ENCODE measurements at places on chromosomes 4 and X. TPM values are rescaled to one million over a fixed set of nuclear protein-coding genes. Genes with fewer than 3 reads are reported as not detected.

Gene L1CAM
- total RNA-seq: 133 TPM

DNA sequence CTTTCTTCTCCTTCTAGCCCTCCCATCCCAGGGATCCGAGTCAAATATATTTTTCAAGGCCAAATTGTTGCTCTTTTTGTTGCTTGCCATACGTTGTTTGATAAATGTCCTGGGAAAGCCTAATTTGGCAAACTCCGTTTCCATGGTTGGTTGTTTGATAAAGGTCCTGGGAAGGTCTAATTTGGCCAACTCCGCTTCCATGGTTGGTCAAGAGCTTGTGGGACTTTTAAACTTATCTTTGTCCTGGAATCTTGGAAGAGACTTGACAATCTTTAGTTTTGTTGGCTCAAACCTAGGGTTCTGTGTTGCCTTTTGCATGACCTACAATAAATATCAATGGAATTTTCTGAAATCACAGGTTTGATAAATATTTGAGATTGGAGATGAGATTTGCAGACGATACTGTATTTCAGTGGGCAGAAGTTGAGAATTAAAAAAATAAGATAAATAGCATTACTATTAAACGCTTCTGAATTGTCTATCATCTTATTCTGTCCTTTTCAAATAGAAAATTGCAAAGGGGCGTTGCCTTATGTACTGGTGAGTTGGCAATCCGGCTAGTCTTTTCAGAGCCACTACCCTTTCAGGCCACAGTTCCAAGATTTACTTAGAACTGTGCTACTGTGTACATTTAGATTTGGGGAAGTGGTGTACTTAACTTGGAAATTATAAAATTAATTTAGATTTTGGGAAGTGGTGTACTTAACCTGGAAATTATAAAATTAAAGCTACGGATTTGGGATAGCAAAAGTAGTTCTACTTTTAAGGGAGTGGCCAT, 804 bp downstream of the OSTC start:
- DNase-seq: peak; percentile 1
- H3K27me3 ChIP-seq: no peaks in the 10 kb centered on the region
- peak overlapping the region; percentile 96 for H3K27ac ChIP-seq
- peaks cover 20% of the 10 kb centered on the region for H3K4me1 ChIP-seq

Gene NDST4
- 1.3 TPM for total RNA-seq

DNA sequence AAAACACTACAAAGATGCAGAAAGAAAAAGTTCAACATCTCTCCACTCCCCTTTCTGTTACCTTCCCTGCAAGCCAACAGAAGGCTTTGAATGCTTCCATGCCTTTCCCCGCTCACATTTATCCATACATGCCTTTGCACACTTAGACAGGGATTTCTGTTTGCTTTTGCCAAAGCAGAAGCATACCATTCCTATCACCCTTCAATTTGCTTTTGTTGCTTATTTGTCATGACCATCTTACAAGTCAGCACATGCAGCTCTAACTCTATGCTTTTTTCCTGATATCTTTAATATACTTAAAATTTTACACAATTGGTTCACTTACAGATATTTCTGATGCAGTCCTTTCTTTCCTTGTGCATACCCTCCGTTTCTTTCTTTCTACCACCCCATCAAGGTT, 169.6 kb downstream of the CORIN start:
- no peaks in the 10 kb centered on the region for H3K4me1 ChIP-seq
- no peak overlapping the region for H3K27ac ChIP-seq
- H3K4me3 ChIP-seq: no peak overlapping the region
- peaks cover 11% of the 10 kb centered on the region for H3K27me3 ChIP-seq
- no peak for DNase-seq
- H3K36me3 ChIP-seq: no peaks in the 10 kb centered on the region

DNA sequence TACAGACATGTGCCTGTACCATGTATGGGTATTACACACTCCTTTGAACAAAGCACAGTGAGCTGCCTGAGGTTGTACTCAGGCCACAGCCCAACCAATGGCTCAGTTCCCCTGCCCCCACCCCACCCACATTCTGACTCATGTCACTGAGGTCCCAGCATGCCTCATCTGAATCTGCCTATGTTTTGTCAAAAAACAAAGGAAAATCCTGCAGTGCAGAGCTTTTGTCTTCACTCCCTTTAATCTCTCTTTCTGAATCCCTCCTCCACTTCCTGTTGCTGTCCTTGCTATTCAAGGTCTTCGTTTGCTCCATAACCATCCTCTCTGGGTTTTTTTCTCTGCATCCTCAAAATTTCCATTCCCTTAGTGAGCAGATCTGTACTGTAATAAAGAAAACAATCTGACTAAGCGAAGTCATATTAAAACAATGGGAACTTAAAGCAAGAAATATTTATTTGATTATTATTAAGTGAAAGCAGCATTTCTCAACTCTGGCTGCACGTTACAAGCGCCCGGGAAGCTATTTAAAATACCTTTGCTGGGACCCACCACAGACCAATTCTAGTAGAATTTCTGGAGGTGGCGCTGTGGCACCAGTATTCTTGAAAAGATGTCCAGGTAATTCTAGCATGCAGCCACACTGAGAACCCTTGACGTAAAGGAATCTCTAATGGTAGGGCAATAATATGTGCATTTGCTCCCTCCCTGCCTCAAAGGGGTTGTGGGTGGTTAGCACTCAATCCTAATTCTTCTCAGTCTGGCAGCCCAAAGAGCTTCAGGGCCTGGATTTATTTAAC, 8.7 kb downstream of the GUCY2F start:
- H3K36me3 ChIP-seq: no peaks in the 10 kb centered on the region
- H3K4me3 ChIP-seq: peak overlapping the region; percentile 0
- H3K27me3 ChIP-seq: no peaks in the 10 kb centered on the region
- peaks cover 18% of the 10 kb centered on the region for H3K4me1 ChIP-seq
- no peak overlapping the region for H3K27ac ChIP-seq

DNA sequence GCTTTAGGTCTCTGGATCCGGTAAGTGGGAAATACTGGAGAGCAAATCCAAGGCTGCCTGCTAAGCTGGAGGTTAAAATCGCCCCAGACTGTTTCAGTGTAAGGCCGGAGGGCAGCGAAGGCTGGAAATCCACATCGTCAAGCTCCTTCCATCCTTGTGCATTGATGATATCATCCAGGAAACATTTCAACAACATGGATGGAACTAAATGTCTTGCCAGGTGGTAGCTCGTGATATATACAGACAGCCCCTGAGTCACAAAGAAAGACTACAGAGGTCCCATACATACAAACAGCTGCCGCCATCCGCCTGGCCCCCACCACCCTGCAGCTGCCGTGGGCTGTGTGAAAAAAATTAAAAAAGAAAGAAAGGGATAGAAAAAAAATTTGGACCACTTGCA, 148.9 kb upstream of the RBPJ start:
- H3K27me3 ChIP-seq: no peaks in the 10 kb centered on the region
- H3K27ac ChIP-seq: peak overlapping the region; percentile 62
- no peaks in the 10 kb centered on the region for H3K36me3 ChIP-seq

Gene IL1RAPL1
- total RNA-seq: 2.7 TPM

Gene TMEM187
- 8.0 TPM for total RNA-seq

- H3K4me1 ChIP-seq: peaks cover 20% of the 10 kb centered on the region
- DNase-seq: no peak
- no peak overlapping the region for H3K27ac ChIP-seq
- no peaks in the 10 kb centered on the region for H3K27me3 ChIP-seq
- no peak overlapping the region for H3K4me3 ChIP-seq
These were observed 75.8 kb downstream of the STIM2 start for GRCh38 chr4:26936284-26937065.

DNA sequence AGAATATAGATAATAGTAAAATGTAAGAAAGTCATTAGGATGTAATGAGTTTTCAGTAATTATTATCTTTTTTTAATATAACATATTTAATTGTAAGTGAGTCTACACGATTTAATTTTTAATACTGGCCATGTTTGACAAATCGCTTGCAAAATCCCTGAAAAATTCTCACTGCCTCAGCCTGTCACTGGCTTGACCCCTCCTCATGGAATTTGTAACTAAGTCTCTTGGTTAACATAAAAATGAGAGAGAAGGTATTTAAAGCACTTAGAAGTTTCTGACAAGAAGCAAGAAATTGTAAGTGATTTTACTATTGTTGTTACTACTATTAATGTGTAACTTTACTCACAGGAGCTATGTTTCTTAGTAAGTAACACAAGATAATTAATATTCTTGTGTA, 237.9 kb upstream of the GK2 start:
- H3K4me1 ChIP-seq: no peaks in the 10 kb centered on the region
- DNase-seq: no peak
- no peaks in the 10 kb centered on the region for H3K27me3 ChIP-seq

Gene SOX3
- 205 TPM for total RNA-seq

Gene EDA
- 2.5 TPM for total RNA-seq

Gene HSFX4
- total RNA-seq: not detected

DNA sequence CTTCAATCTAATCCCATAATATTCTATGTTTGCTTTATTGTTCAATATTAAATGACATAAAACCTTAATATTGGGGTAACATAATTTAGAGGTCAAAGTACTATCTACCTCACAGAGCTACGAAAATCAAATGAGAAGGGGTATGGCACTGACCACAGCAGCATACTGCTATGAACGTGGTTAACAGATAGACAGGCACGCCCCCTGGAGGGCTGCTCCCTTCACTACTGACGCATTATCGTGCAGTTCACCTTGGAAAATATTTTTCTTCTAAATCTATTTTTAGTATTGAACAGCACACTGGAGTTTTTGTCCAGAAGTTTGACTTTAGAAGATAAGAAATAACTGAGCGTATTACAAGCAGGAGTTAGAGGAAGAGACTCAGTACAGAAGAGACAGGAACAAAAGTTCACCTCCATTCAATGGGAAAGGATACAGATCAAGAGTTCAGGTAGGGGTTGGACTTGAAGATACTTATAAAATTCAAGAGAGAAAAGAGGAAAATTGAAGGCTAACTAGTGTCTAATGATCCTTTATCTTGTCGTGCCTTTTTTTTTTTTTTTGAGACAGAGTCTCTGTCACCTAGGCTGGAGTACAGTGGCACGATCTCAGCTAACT, 22.7 kb downstream of the MAP9 start:
- no peaks in the 10 kb centered on the region for H3K27me3 ChIP-seq
- no peak overlapping the region for H3K27ac ChIP-seq
- H3K36me3 ChIP-seq: no peaks in the 10 kb centered on the region
- H3K4me1 ChIP-seq: no peaks in the 10 kb centered on the region

Gene RHOXF2
- total RNA-seq: not detected

DNA sequence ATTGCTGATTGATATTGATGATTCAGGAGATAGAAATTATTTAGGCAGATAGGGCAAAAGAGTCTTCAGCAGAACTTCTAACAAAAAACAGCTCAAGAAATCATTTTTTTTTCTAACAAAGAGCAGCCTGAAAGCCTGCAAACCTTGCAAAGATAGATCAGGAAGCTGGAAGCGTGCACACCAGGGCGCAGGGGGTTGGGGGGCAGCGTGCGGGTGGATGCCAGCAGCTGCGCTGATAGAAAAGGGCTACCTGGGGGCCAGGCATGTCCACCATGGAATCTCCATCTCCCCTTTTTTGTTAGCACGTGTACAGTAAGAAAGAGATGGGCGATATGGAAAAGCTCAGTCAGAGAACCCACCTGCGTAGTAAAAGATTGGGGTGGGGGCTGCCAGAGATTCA, 1.7 kb upstream of the CCDC110 start:
- H3K4me3 ChIP-seq: peak overlapping the region; percentile 57
- H3K36me3 ChIP-seq: no peaks in the 10 kb centered on the region
- no peak for DNase-seq
- no peak overlapping the region for H3K27ac ChIP-seq
- H3K27me3 ChIP-seq: peaks cover 37% of the 10 kb centered on the region
- peaks cover 9% of the 10 kb centered on the region for H3K4me1 ChIP-seq

Gene SMIM31
- total RNA-seq: not detected

DNA sequence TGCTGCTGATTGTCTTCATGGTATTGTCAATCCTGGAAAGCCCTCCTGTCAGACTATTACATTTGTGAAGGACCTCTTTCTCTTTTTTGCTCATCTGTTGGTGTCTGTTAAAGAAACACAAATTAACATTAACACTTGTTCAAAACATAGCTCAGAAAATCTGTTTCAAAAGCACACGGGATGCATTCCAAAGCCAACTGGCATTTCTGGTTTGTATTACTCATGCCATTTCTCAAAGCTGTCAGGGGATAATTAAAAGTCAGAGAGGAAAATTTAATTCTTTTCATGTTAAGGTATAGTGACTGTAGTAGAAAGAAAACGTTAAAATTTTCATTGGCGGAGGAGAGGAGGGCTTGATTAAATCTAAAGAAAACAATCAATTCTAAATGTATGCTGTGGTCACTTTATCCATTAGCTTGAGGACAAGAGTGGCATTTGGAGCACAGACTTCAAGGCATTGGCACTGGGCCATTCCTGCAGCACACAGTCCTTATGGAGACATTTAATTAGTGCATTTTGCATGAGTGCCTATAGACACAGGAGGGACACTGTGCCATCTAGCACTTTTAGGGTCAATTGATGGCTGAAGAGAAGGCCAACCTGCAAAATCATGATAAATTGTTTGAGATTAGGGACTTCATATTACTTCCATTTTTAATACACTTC, 21.2 kb upstream of the GLRA2 start:
- H3K27ac ChIP-seq: no peak overlapping the region
- no peaks in the 10 kb centered on the region for H3K36me3 ChIP-seq
- H3K27me3 ChIP-seq: no peaks in the 10 kb centered on the region
- no peak for DNase-seq
- H3K4me3 ChIP-seq: no peak overlapping the region

Gene IL2RG
- total RNA-seq: not detected

Gene BMX
- not detected for total RNA-seq

Gene FATE1
- total RNA-seq: not detected

DNA sequence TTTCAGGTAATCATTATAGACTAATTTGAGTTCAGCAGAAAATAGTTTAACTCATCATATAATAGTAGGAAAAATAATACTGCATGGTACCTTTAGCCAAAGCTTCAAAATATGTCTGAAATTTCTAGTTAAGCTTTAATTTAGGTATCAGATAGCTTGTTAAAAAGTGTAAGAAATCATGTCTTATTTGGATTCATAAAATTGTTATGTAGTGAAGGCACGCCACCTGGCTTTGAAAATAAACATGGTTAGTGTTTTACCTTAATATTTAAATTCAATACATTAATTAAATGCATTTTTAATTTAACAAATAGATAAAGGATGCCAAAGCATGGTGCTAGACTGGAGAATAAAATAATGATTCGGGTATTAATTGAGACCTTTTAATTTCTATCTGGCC, 211.4 kb downstream of the FSTL5 start:
- H3K36me3 ChIP-seq: peaks cover 4% of the 10 kb centered on the region
- H3K4me1 ChIP-seq: peaks cover 4% of the 10 kb centered on the region
- no peaks in the 10 kb centered on the region for H3K27me3 ChIP-seq
- DNase-seq: no peak

GRCh38 chr4:111475001-111475400, 670.3 kb upstream of the FAM241A start:
- H3K36me3 ChIP-seq: no peaks in the 10 kb centered on the region
- H3K4me3 ChIP-seq: no peak overlapping the region
- H3K27me3 ChIP-seq: peaks cover 8% of the 10 kb centered on the region
- peak; percentile 20 for DNase-seq
- H3K27ac ChIP-seq: no peak overlapping the region
- H3K4me1 ChIP-seq: no peaks in the 10 kb centered on the region

- no peaks in the 10 kb centered on the region for H3K4me1 ChIP-seq
- no peak overlapping the region for H3K27ac ChIP-seq
- DNase-seq: no peak
- peaks cover 1% of the 10 kb centered on the region for H3K27me3 ChIP-seq
These were observed 94.2 kb upstream of the NKX1-1 start for GRCh38 chr4:1500231-1500965.

Gene LRRC66
- 0.34 TPM for total RNA-seq

GRCh38 chr4:110364911-110365520, 110.9 kb upstream of the ENPEP start:
- no peak for DNase-seq
- H3K4me3 ChIP-seq: no peak overlapping the region
- no peaks in the 10 kb centered on the region for H3K27me3 ChIP-seq

Gene USP53
- total RNA-seq: 7.1 TPM

Gene DCAF4L1
- 0.26 TPM for total RNA-seq

GRCh38 chrX:101203761-101204351, 15.7 kb upstream of the DRP2 start:
- H3K4me3 ChIP-seq: no peak overlapping the region
- no peak overlapping the region for H3K27ac ChIP-seq
- H3K36me3 ChIP-seq: no peaks in the 10 kb centered on the region
